ENCODE measurements at places on chromosomes 16 and 17.

DNA sequence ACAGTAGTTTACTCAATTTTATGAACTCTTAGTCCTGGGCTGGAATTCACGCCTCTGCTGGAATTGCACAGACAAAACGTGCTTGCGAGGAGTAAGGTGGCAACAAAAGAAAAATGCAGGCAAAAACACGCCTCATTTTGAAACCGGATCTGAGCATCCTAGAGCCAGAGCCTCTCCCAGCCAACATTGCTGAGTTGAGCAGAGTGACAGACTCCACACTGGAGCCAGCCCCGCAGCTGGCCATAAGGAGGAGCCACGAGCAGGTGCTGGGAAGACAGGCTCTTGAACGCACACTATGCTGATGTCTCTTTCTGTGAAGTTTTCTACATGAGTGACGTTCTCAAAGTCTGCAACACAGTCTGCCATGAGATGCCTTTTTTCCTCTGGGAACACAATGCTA lies 14.6 kb upstream of the HSBP1 start:
- no peak for DNase-seq

DNA sequence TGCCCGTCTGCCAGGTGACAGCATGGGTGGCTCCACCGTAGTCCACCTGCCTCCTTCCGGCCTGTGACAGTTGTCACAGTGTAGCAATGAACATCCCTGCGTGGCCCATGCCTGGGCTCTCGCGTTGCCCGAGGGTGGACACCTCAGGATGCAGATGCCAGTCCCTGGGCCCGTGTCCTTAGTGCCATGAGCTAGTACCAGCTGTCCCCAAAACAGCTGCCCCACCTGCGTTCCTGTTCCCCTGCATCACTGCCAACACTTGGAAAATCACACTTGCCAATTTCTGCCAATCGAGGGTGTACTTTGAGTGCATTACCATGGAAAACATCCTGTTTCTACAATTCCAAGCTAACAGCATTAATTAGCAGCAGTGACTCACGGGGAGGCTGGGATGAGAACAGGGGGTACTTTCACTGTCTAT lies 9.0 kb upstream of the C16orf95 start:
- DNase-seq: no peak

DNA sequence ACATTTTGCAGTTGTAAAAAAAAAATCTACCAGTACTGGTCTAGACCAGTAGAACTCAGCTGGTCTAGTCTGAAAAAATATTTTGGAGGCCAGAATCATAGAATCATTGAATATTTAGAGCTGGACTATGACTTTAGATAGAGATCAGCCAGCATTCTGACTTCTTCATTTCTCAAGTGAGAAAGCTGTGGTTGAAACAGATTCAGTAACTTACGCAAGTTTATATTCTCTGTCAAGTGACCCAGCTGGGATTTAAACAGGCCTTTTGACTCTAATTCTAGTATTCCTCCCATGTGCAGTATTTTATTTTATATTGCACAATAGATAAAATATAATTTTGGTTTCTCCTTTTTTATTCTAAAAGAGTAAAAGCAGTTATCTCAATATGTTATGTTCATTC lies 4.9 kb downstream of the TNRC6A start:
- no peak for DNase-seq

DNA sequence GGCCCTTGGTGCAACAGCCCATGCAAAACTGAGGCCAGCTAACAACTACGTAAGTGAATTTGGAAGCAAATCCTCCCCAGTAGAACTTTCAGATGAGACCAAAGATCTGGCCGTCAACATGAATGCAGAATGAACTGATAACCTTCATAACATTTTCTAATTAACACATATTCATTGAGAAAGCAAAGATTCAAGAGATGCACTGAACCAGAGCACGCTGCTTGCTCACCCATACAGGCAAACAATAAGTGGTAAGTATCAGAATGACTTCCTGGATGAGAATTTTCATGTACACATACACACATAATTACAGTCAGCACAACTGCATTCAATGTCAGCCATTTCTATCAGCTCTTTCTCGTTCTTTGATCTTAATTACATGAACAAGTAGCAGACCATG lies 30.6 kb downstream of the XYLT1 start:
- DNase-seq: no peak

GRCh38 chr17:19915245-19915978 lies 47.7 kb upstream of the ULK2 start:
- DNase-seq: no peak

DNA sequence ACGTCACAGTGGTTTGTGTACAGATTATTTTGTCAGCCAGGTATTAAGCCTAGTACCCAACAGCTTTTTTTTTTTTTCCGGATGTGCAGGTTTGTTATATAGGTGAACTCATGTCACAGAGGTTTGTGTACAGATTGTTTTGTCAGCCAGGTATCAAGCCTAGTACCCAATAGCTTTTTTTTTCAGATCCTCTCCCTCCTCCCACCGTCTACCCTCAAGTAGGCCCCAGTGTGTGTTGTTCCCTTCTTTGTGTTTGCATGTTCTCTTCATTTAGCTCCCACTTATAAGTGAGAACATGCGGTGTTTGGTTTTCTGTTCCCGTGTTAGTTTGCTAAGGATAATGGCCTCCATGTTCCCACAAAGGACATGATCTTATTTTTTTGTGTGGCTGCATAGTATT lies 19.9 kb downstream of the RPTOR start:
- DNase-seq: no peak

GRCh38 chr16:9602189-9602588 lies 510.7 kb downstream of the HAPSTR1 start:
- no peak for DNase-seq

DNA sequence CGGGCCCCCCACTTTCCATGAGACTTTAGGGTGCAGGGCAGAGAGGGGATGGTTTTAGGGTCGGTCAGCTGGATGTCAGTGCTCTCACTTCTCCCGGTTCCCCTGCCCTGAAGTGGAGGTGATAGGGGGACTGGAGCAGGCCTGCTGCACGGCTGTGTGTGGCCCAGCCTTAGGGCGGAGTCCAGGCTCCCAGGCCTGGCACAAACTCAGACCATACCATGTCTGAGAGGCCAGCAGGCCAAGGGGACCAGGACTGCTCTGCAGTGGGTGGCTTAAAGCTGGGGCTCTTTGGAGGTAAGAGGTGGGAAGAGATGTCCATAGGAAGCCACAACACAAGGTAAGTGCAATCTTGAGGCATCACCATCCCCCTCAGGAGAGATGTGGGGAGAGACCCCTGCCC lies 8.3 kb downstream of the TFAP4 start:
- DNase-seq: no peak

DNA sequence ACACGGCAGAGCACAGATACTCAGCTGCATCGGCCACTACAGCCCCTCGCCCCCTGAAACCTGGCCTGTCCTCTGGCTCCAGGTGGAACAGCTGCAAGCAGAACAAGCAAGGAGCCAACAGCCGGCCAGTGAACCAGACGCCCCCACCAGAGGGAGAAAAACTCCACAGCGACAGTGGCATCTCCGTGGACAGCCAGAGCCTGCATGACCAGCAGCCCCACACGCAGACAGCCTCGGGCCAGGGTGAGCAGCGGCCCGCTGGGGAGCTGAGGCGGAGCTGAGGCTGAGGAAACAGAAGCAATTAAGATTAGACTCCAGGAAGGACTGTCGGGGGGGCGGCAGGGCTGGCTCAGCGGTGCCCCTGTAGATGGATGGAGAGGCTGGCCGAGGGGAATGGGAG lies 16.7 kb downstream of the NGFR start:
- no peak for DNase-seq

DNA sequence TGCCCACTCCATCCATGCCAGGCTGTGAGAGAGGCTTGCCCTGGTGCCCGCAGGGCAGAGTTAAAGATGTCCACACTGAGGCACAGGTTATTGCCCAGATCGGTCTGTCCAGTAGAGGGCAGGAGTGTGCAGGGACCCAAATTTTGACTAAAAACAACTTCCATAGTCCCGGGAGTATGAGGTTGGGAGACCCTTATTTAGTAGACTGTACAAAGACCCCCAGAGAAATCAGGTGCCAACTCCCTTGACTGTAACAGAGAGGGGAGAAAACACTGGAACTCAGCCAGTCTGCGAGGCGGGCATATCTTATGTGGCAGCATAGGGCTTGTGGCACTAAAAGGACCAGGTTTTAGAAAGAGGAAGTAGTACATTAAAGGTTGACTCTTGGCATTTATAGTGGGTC lies 43.4 kb downstream of the HNF1B start:
- peak; percentile 49 for DNase-seq

- DNase-seq: no peak
Measured at GRCh38 chr17:78377858-78378224, 608 bp upstream of the PGS1 start.

GRCh38 chr17:36717088-36717487 lies 115.7 kb downstream of the MRM1 start:
- DNase-seq: no peak

GRCh38 chr17:6654841-6655731 lies 3.5 kb downstream of the C17orf100 start:
- no peak for DNase-seq

- DNase-seq: no peak
Measured at GRCh38 chr17:75588596-75589011, 1.0 kb downstream of the MYO15B start.

DNA sequence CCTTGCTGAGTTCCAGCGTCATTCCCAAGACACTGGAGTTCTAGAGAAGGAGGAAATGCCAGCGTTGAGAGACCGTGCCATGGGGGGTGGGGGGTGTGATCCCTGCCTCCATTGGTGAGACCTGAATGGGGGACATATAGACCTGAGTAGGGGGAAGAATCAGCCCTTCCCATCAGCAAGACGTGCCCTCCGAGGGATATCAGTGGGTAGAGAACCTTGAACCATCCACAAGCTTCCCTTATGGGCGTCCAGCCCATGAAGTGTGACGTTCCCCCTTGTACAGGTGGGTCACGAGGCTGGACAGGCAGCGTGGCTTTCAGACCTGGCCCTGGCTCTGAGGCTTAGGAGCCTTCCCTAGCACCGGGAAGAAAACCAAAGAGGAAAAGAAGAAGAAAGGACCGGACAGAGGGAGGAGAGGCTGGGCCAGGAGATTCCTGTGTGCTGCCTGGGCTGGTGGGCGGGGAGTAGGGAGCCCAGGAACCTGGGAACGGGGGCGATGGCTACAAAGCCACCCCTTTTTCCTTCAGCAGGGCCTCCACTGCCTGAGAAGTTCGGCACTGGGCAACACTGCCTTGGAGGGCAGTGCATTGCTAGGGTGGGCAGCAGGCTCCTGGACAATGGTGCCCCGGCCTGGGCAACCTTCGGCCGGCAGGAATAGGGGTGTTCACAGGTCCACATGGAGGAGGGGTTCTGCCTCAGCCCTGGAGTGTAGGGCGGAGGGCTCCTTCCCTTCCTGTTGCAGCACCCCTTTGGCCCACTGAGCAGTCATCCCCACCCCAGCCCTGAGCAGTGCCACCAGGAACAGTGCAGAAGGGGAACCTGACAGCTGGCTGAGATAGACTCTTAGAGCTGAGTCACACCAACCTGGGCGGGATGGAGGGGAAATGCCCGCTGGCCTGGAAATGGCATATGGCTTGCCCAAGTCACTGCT lies 7.2 kb downstream of the RAB11FIP4 start:
- DNase-seq: no peak

Measured in RPMI8226 (cell line).